ENCODE measurements at places on chromosomes 12 and 14. TPM values are rescaled to one million over a fixed set of nuclear protein-coding genes. Genes with fewer than 3 reads are reported as not detected.

Gene GPR135
- total RNA-seq = 2.9 TPM

DNA sequence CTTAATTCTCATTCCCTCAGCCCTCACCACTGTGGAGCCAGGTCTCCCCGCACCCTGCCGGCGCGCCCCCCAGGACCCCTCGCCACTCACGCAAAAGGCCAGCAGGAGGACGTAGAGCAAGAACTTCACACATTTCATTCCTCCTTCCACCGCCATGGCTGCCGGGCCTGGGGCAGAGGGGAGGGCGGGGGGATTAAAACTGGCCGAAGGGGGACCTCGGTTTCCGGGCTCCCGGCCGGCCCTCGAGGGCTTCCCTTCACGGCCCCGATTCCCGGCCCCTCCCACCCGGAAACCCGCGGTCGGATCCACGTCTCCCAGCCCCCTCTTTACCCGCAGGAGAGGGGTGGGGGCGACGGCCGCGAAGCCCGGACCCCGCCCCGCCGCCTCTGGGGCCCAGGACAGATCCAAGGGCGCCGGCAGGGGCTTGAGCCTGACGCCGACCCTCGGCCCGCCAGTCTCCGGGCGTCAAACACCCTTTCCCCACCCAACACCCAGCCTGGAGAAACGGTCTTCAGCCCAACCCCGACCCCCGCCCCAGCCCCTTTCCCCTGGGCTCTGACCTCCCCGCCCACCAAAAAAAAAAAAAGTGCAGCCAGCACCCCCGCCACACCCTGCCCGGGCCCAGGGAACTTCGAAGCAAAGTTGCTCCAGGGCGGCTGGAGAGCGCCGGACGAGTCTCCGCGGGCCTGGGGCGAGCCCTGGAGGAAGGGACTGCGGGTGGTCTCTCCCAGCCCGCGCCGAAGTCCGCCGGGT is 447 bp downstream of the CD63 start:
- no peaks in the 10 kb centered on the region for H3K27me3 ChIP-seq
- peak; percentile 83 for DNase-seq
- no peaks in the 10 kb centered on the region for H3K4me1 ChIP-seq
- H3K36me3 ChIP-seq = no peaks in the 10 kb centered on the region
- H3K4me3 ChIP-seq = peak overlapping the region; percentile 98

DNA sequence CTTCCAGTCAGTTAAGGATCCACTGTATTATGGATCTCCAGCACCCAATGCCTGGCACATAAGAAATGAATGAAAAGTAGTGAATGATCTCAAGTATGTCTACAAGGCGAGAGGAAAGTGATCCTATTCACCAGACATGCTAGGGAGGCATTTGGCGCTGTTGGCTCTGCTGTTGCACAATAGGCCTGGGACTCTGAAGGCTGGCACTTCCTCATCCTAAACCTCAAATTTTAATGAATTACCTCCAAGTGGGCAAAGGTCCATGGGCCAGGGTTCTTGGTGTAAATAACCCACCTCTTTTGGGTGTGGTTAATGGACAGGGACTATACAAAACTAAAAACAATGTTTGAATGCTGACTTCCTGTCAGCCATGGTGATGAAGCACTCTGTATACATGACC is 173.4 kb upstream of the PZP start:
- no peaks in the 10 kb centered on the region for H3K36me3 ChIP-seq
- no peaks in the 10 kb centered on the region for H3K4me1 ChIP-seq
- no peak for DNase-seq
- no peak overlapping the region for H3K27ac ChIP-seq
- no peaks in the 10 kb centered on the region for H3K27me3 ChIP-seq

DNA sequence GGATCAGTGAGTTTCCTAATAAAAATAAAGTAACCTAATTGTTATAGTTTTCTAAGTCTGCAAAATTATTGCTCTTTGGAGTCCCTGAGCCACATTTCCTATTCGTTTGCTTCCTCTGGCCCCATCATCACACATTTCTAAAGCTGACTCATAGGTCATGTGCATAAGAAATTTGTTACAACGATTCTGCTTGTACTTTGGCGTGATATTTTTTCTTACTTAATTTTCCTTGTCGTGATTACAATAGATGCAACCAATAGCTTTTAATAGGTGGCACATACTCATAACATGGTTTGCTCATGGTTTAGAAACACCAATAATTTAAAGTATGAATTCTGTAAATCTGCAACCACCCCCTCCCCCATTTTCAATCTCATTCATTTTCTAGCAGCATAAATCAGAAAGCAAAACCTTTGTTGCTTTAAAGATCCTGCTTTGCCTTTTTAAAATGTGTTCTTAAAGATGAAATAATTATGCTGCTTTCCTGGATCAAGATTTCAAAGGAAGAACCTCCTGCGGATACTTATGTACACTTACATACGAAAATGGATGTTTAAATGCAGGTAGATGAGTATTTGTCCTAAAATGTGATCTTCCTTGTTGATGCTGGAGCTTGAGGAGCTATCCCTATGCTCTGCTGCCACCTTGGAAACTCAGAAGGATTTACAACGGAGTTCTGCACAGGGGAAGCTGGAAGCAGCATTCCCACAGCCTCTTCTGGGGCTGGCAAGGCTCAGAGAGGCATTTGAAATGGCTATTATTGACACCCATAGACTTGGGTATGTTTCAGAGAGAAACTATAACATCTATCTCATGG is 1.7 kb upstream of the FLRT2 start:
- DNase-seq = no peak
- H3K27me3 ChIP-seq = no peaks in the 10 kb centered on the region
- no peaks in the 10 kb centered on the region for H3K36me3 ChIP-seq

Gene SELPLG
- 3.6 TPM for total RNA-seq

DNA sequence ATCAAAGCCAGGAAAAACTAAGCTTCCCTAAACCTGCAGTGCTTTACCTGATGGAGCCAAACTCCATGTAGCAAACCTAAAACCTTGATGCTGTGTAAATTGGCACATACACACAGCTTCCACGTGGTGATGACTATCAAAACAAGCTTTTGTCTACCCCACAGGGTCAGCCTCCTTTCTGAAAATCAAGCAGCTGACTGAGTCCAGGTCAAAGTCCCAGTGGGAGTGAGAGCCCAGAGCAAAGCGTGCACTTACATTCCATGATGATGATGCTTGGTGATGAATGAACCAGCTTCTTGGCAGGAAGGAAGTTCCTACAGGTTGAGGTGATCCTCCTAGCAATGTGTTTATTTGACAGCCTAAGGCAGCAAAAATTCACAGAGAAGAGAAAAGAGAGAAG is 630.0 kb upstream of the TBX3 start:
- no peak overlapping the region for H3K4me3 ChIP-seq
- no peaks in the 10 kb centered on the region for H3K4me1 ChIP-seq
- no peak for DNase-seq
- no peaks in the 10 kb centered on the region for H3K36me3 ChIP-seq
- no peaks in the 10 kb centered on the region for H3K27me3 ChIP-seq

DNA sequence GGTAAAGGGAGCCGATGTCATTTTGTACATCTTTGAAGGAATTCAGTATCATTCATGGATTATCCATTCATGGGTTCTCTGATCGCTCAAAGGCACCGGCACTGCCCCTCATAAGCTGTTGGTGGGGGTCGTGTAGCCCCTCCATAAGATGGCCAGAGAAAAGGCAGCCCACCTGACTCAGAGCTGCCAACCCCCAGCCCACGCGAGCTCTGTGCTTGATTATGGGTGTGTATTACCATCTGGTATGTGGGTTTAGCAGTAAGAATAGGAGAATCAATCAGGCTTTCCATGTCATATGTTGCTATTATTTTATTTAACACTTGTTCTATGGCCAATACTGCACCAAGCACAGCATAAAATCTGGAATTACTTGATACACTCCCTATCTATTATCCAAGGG is 32.1 kb upstream of the AMIGO2 start:
- no peak overlapping the region for H3K4me3 ChIP-seq
- no peaks in the 10 kb centered on the region for H3K4me1 ChIP-seq
- DNase-seq = no peak
- H3K27me3 ChIP-seq = no peaks in the 10 kb centered on the region
- no peak overlapping the region for H3K27ac ChIP-seq
- no peaks in the 10 kb centered on the region for H3K36me3 ChIP-seq

Gene KRR1
- 86.6 TPM for total RNA-seq

Gene PRIM1
- 71.7 TPM for total RNA-seq

Gene TBX5
- not detected for total RNA-seq

- no peak overlapping the region for H3K4me3 ChIP-seq
- no peaks in the 10 kb centered on the region for H3K36me3 ChIP-seq
- no peak for DNase-seq
- H3K27ac ChIP-seq = no peak overlapping the region
These were observed 1.9 kb upstream of the DCAF5 start for GRCh38 chr14:69154779-69155178.

DNA sequence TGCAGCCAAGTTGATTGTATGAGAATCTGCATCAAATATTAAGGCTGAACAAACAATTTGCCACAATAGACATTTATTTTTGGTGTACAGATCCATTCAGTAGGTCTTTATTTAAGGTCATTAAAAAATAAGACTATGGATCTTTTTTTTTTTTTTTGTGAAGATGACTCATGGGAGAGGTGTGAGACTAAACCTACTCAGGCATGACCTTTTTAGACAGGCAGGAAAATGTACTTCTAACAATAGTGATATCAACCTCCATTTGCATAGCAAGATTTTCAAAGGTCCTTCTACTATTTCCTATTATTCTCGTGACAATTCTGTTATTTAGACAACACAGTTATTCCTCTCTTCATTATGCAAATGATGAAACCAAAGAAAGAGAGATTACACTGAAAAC is 39.9 kb upstream of the PTPRR start:
- H3K27me3 ChIP-seq = no peaks in the 10 kb centered on the region
- H3K27ac ChIP-seq = no peak overlapping the region
- H3K36me3 ChIP-seq = no peaks in the 10 kb centered on the region
- no peak overlapping the region for H3K4me3 ChIP-seq
- H3K4me1 ChIP-seq = no peaks in the 10 kb centered on the region

DNA sequence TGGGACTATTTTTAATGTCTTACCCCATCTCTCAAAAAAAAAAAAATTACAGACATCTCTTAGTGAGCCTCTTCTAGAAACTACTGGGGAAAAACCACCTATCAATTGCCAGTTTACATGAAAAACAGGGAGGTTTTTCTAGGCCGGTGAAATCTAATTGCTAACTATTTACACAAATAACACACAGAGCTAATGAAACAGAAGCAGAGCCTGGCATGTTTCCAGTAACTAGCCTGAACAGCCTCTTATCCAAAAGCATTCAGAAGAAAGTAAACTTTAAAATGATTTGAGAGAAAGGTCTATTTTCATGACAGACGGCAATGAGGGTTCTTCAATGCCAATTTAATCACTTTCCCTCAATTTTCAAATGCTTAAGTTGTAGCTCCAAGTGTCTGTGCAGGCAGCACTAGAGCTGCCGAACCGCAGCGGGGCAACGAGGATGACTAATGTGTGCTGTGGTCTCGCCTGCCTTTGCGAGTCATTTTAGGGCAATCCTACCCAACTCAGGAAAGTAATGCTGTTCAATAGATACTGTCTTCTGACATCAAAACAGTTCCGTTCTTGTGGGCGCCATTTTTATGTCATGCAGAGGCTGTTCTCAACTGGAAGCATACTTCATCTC is 84.6 kb downstream of the SETD3 start:
- no peak overlapping the region for H3K4me3 ChIP-seq
- H3K27me3 ChIP-seq = no peaks in the 10 kb centered on the region
- H3K4me1 ChIP-seq = no peaks in the 10 kb centered on the region
- no peak overlapping the region for H3K27ac ChIP-seq

Gene SIX6
- total RNA-seq = not detected

- H3K4me1 ChIP-seq = peaks cover 12% of the 10 kb centered on the region
- H3K36me3 ChIP-seq = no peaks in the 10 kb centered on the region
- peak overlapping the region; percentile 78 for H3K27ac ChIP-seq
- H3K27me3 ChIP-seq = no peaks in the 10 kb centered on the region
- peak; percentile 86 for DNase-seq
These were observed 17.8 kb downstream of the FBXL14 start for GRCh38 chr12:1576410-1577241.

Gene ORAI1
- total RNA-seq = 1.8 TPM

- peak overlapping the region; percentile 63 for H3K27ac ChIP-seq
- H3K4me1 ChIP-seq = no peaks in the 10 kb centered on the region
- no peaks in the 10 kb centered on the region for H3K27me3 ChIP-seq
- no peak for DNase-seq
- peak overlapping the region; percentile 78 for H3K4me3 ChIP-seq
- no peaks in the 10 kb centered on the region for H3K36me3 ChIP-seq
These were observed 577 bp upstream of the TPCN1 start for GRCh38 chr12:113220593-113221180.

DNA sequence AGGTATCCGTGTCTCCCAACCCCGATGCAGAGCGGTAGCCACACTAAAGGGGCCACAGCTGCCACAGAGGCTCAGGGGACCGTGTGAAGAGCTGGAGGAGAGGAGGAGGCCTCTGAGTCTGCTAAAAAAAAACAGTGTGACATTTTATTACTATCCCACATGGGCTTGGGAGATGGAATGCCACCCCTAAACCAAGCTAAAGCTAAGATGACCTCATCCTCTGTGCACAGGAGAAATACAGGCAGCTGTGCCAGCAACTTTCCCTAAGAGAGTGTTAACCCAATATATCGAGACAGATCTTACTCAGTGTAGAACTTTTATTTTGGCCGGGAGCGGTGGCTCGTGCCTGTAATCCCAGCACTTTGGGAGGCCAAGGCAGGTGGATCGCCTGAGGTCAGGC is 18.0 kb downstream of the BCL2L14 start:
- DNase-seq = no peak
- H3K4me3 ChIP-seq = no peak overlapping the region
- no peak overlapping the region for H3K27ac ChIP-seq
- H3K4me1 ChIP-seq = no peaks in the 10 kb centered on the region
- H3K27me3 ChIP-seq = no peaks in the 10 kb centered on the region

GRCh38 chr14:66293533-66294105 is 192.6 kb upstream of the CCDC196 start:
- no peaks in the 10 kb centered on the region for H3K27me3 ChIP-seq
- H3K4me1 ChIP-seq = no peaks in the 10 kb centered on the region
- H3K27ac ChIP-seq = no peak overlapping the region
- no peaks in the 10 kb centered on the region for H3K36me3 ChIP-seq

- H3K4me1 ChIP-seq = no peaks in the 10 kb centered on the region
- DNase-seq = peak; percentile 21
- no peaks in the 10 kb centered on the region for H3K36me3 ChIP-seq
- peak overlapping the region; percentile 85 for H3K27ac ChIP-seq
- H3K4me3 ChIP-seq = peak overlapping the region; percentile 100
These were observed 536 bp downstream of the VPS29 start for GRCh38 chr12:110501399-110501751.

DNA sequence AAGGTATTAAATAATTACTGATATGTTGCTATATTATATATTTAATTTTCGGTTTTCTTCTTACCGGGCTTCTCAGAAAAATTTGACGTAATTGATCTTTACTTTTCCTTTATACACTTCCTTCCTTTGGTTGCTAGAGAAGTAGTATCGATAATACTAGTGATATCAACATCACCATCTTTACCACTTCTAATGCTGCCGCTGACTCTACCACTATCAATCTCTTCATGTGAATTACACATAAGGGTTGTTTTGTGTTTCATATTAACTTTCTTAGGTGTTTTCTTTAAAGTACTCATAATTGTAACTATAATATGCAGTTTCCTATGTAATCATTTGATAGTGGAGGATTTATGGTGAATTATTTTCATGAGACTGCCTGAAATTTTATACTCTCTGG is 30.9 kb upstream of the KLRF1 start:
- no peak overlapping the region for H3K4me3 ChIP-seq
- no peaks in the 10 kb centered on the region for H3K4me1 ChIP-seq
- H3K27me3 ChIP-seq = no peaks in the 10 kb centered on the region
- H3K36me3 ChIP-seq = no peaks in the 10 kb centered on the region

Gene SRGAP1
- 18.2 TPM for total RNA-seq

All from uterus (tissue), 4 donors.